Caki2 (cell line): ENCODE measurements at places on chromosomes 7 and 10. TPM values are rescaled to one million over a fixed set of nuclear protein-coding genes. Genes with fewer than 3 reads are reported as not detected.

DNA sequence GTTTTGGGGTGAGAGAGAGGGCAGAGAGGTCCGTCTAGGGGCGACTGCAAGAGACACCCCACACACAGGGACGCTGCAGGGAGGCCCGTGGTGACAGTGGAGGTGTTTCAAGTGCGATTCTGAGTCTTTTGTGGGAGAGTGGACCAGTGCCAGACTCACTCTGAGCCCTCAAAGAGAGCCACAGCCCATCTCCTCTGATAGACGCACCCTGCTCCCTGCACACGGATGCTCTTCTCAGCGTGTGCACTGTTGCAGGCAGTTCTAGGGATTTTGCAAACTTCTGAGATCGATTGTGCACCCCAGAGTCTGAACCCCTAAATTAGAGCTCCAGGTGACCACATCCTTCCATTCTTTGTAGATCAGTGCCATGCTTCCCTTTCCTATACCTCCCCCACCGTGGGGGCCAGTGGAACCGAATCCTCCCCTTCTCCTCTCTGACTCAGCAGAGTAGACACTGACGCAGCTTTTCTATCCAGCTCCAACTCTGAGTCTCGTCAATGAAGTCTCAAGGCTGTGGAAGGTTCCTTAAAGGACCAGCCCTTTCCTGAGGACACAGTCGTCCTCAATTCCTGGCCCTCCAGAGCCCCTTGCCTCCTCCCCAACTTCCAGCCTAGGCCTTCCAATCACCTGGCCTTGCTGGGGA is 83.8 kb downstream of the TMEM130 start:
- no peak for DNase-seq

Gene CDCA7L
- total RNA-seq: 54.8 and 83.4 TPM in 2 replicates

Gene NKX2-3
- 0.46 and 2.5 TPM in 2 replicates for total RNA-seq

GRCh38 chr7:55132890-55133551 is 114.2 kb downstream of the EGFR start:
- peak; percentile 99 for DNase-seq

Gene ADARB2
- total RNA-seq: 0.14 TPM in 1 of 2 replicates, not detected in the other

DNA sequence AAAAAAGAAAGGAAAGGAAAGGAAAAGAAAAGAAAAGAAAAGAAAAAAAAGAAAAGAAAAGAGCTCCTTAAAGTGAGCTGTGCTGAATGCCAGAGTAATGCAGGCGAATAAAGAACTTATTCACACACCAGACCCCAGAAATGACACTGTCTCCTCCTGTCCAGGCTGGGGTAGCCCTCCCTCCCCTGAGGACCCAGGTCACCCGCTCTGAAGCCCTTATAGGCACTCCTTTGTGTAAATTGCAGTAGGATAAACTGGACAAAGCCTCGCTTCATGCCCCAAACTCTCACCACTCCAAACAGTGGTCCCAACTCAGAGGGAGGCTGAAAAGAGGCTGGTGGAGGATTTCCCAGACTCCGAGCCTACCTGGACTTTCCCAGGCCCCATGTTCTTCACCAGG is 46.3 kb downstream of the PKD1L1 start:
- DNase-seq: no peak

DNA sequence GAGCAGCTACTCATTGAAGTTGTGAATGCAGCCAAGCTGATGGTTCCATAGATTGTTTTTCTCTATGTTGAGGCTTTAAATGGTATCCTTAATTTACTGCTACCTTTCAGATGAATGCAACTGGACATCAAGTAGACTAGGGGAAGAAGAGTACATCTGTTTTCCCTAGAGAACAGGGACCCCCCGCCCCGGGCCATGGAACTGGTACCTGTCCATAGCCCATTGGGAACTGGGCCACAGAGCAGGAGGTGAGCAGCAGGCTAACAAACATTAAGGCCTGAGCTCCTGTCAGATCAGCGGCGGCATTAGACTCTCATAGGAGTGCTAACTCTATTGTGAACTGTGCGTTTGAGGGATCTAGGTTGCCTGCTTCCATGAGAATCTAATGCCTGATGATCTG is 391.3 kb downstream of the AUTS2 start:
- DNase-seq: no peak

DNA sequence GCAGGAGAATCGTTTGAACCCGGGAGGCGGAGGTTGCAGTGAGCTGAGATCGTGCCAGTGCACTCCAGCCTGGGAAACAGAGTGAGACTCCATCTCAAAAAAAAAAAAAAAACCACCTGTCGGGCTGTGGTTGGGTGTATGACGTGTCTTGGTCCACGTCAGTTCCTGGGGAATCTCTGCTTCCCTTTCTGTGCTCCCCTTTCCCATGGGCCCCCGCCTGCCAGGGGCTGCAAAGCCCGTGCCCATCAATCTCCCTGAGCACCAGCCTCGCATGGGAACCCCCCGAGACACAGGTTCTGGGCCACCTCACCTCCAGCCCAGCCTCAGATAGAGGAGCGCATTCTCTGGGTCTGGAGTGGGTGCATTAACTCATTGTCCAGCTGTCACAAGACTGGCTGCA is 2.3 kb upstream of the SH2B2 start:
- DNase-seq: no peak

DNA sequence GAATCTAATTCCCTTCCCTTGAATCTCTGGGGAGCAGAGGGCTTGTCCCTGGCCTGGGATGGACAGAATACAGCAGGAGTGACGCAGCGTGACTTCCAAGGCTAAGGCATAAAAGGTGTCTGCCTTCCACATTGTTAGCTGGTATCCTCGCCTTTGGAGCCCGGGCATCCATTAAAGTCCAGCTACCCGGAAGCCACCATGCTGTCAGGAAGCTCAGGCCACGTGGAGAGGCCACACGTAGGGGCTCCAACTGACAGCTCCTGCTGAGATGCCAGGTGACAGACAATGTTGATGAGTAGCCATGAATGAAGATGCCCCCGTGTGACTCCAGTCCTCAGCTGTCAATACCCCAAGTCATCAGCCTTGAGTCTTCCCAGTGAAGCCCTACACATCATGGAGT is 99.9 kb downstream of the OAT start:
- no peak for DNase-seq

- DNase-seq: no peak
Observed at GRCh38 chr7:122676466-122676865, 22.5 kb downstream of the RNF133 start.

GRCh38 chr10:120572307-120572706 is 115.3 kb downstream of the PLPP4 start:
- no peak for DNase-seq

GRCh38 chr10:123316776-123317175 is 162.6 kb downstream of the BUB3 start:
- no peak for DNase-seq

DNA sequence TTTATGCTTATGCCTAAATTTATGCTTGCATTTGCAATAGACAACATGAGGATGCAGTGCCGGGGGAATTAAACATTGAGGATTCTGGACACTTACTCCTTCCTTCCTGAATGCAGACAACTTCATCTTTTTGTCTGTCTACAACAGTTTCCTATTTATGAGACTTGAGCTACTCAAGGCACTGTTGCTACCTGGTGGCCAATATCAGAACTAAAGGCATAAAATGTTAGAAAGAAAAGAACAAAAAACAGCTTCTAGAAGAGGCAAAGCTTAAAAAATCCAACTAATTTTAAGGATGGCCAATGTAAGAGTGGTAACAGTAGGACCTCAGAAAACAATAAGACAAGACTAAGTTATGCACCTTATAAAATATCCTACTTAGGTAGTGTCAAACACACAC is 144.5 kb upstream of the PTN start:
- no peak for DNase-seq

Gene FAM25G
- total RNA-seq: not detected in 2 replicates

DNA sequence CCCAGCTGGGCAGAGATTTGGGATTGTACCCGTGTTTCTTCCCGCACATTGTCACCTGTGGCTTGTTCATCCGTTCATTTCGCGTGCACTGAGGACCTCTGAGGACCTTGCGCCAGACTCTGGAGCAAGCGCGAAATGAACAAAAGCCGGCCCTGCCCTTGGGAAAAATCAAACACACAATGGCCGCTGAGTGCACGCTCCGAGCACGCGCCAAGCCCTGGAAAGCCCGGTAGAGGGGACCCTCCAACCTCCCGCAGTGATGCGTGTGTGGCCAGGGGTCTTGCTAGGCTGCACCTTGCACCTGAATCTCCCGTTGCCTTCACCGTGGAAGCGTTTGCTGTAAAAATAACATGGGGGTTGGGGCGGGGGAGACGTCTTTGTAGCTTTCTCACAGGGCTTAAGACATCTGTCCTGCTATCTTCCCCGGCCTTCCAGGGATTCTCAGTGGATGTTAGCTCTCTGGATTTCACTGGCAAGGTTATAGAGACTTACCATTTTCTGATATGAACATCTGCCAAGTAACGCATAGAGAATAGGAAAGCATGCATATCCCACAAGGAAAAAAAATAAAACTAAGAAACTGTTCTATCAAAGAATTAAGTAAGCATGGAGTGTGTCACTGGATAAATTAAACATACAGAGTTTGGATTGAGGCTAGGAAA is 37.3 kb downstream of the ZNF777 start:
- no peak for DNase-seq

DNA sequence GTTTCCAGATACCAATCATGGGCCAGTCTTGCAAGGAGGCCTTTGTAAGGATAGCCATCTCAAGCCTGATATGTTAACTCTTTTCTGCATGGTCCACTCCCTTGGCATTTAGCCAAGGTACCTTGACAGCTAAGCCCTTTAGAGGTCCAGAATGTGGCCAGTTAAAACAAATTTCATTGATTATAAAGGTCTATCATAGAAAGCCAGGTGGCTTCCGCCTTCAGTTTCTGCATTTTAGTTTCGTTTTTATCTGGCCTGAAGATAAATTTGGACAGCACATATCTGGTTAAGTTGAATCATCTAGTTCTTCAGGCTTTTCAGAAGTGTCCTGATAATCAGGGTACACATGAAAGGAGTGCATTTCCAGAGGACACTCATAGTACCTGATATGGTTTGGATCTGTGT is 30.7 kb downstream of the ANKIB1 start:
- no peak for DNase-seq

GRCh38 chr7:149642589-149642988 is 130.8 kb downstream of the ZNF467 start:
- no peak for DNase-seq

DNA sequence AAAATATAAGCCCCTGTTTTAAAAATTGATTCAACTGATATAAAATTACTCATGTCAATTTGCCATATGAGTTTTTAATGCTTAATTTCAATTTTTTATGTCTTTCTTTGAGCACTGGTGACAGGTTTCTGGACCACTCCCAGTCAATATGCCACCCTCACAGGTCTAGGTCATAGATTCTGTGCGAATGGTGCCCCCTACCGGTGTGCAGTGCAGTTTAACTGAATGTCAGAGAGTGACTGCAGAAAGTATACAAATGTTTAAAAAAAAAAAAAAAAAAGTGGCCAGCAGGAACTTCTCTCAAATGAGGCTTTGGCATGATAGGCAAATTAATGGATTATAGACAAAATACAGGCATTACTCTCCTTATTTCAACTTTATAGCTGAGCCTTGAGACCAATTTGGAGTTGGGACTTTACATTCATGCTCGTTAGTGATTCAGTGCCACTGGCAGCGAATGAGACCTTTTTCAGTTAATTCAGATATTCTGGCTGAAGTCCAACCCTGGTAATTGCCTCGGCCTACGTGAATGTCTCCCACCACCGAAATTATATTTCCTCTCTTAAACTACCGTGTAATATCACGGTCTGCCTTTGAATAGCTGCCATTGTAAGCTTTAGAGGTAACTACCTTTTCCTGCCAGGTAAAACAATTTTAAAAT is 427.6 kb downstream of the PHTF2 start:
- DNase-seq: peak; percentile 10

DNA sequence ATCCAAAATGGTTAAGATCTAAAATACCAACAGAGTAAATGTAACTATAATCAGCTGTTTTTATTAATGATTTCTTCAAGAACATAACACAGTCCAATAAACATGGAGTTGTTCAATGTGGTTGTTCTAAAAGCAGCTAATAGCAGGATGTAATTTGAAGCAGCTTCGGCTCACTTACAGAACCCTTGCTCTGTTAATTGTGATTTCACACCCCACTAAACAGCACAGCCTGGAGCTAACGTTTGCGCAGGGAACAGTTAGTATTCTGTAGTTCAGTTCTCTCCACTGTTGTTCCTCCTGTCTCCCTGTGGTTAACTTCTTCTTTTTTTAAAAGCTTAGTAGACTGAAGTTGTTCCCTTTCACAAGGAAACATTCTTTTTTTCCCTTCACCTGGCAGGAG is 104.0 kb downstream of the GRM3 start:
- DNase-seq: no peak

Gene PTN
- total RNA-seq: not detected in 2 replicates

GRCh38 chr10:17206210-17206709 is 4.8 kb upstream of the TRDMT1 start:
- DNase-seq: peak; percentile 77

DNA sequence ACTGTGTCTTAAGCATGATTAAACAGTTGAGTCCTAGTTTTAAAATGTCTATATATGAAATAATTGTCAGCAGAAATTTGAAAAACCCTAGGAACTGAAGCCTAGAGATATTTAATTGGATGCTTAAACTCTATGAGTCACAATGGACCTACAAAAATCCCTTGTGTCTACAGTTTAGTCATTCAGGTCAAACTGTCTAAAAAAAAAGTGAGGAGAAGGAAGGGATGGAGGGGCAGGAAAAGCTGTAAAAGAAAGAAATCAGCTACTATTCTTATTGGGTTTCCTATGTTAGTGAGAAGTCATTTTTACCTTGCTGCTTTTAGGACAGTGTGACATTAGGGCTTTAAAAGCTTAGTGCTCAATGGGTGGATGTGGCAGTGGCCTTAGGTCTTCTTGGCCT is 406.1 kb upstream of the FZD8 start:
- no peak for DNase-seq

- peak; percentile 57 for DNase-seq
Observed at GRCh38 chr10:45373576-45374349, at the start of gene ALOX5. ALOX5 (plus strand) TSS chr10:45374216; CDS start chr10:45374280, 64 bp downstream.

GRCh38 chr7:142784096-142784495 is 13.3 kb downstream of the PRSS2 start:
- DNase-seq: no peak

DNA sequence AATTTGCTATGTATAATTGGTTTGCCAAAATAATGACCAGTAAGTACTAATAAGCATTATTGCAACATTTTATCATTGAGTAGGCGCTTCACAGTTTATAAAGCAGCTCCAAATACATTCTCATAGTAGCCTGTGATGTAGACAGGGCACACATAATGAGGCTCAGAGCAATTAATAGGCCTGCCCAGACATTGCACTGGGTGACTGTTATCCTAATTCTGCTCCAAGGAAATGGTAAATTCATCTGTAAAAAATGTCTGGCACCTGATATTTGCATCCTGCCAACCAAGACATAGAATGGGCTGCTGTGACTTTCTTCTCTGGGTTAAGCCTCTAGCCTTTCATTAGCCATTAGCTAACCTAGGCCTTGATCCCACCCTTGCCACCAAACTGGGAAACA is 97.6 kb downstream of the SEM1 start:
- DNase-seq: no peak

DNA sequence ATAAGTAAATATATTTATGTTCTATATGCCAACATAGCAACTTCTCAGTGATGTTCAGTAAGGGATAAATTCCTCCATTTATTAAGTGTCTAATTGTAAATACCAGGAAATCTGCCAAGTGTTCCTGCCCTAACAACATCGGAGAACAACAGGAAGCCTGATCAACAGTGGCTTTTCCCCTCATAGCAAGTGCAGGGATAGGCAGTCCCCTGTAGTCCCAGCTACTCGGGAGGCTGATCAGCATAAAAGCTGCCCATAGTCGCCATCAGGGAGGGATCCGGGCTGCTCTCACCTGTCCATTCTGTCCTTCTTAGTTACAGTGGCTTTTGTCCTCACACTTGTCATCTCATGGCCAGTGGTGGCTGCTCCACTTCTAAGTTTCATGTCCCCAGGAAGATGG is 141.3 kb downstream of the IDE start:
- DNase-seq: no peak
